Stimulated activated CD4-positive, alpha-beta T cell treated with anti-CD3 and anti-CD28 coated beads, Interleukin-12 subunit alpha, Interleukin-12 subunit beta, amount 100 ng/mL, for 24 hours (primary cell): ENCODE measurements at places on chromosomes 11 and 22.

DNA sequence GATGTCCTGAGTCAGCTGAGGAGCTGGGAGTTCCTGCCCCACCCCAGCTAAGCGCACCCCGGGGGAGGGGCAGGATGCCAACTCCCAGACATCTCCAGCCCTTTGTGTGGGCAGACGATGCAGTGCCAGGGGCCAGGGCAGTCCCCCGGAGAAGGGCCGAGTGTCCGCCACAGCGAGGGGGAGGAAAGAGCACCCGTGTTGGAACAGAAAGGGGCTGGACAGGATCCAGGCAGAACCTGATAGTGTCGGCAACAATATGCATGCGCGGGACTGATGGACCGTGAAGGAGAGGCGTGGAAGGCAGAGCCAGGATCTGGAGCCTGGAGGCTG, 1434.7 kb downstream of the BRD1 start:
- DNase-seq = no peak

DNA sequence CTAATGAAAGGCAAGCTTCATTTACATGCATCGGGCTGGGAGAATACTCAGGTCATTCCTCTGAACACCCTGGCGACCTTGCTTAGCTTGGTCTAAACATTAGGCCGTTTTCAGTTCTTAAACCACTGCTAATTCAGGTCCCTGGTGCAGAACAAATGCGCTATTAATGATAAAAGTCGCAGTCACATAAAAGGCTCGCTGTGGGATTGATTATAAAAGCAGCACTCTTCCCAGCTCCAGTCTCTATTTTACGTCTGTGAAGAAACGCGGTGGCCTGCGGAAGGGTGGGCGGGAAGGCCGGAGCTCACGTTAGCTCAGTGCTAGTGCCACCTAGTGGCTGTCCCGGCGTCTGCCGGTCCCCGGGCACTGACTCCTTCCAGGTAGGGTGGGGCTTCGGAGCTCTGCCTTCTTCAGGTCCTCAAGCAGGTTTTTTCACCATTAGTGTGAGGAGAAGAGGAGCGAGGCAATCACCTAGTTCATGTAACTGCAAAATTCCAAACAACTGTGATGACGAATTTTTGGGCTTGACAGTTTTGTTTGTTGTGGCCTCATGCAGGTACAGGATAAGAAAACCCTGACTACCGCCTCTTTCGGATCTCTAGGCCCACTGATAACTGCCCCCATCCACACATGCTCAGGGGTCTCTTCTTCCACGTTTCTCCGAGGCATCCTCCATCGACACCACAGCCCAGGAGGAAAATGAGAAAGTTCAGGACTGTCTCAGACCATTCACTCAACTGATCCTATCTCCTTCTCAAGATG, 66.5 kb upstream of the CLMP start:
- peak; percentile 26 for DNase-seq

DNA sequence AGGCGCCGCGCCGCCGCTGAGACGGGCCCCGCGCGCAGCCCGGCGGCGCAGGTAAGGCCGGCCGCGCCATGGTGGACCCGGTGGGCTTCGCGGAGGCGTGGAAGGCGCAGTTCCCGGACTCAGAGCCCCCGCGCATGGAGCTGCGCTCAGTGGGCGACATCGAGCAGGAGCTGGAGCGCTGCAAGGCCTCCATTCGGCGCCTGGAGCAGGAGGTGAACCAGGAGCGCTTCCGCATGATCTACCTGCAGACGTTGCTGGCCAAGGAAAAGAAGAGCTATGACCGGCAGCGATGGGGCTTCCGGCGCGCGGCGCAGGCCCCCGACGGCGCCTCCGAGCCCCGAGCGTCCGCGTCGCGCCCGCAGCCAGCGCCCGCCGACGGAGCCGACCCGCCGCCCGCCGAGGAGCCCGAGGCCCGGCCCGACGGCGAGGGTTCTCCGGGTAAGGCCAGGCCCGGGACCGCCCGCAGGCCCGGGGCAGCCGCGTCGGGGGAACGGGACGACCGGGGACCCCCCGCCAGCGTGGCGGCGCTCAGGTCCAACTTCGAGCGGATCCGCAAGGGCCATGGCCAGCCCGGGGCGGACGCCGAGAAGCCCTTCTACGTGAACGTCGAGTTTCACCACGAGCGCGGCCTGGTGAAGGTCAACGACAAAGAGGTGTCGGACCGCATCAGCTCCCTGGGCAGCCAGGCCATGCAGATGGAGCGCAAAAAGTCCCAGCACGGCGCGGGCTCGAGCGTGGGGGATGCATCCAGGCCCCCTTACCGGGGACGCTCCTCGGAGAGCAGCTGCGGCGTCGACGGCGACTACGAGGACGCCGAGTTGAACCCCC, 798 bp downstream of the BCR start:
- DNase-seq = no peak

DNA sequence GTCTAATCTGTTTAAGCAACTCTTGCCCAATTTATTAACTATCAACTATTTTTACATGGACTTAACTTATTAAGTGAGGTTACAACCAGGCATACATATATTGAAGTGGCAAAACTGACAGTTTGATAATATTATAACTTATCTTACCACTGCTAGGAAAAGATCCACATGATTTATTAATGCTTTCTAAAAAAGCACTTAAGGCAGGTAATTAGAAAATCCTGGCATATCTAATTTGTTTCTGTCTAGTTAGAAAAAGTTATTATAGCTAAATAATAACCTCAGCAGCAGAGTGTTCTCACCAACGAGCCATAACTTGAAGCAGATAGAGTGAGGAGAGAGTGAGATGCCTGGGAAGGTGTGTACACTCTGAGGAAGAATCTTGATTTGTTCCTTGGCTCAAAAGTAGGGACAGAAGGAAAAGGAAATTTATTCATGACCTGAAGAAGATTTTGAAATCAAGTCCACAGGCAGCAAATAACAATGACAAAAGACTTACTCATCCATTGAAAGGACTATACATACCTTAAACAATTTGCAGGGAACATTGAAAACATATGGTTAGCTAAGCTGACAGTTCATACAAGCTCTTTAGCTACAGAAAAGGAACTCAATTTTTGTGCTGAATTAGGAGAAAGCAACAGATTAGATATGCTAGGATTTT, 7.1 kb upstream of the MUC15 start:
- DNase-seq = no peak

GRCh38 chr11:117761993-117762392, 35.0 kb downstream of the DSCAML1 start:
- DNase-seq = no peak

- no peak for DNase-seq
Measured at GRCh38 chr11:108904480-108904879, 239.6 kb downstream of the DDX10 start.

GRCh38 chr11:2700415-2701211, 819 bp upstream of the KCNQ1OT1 start:
- peak; percentile 33 for DNase-seq

DNA sequence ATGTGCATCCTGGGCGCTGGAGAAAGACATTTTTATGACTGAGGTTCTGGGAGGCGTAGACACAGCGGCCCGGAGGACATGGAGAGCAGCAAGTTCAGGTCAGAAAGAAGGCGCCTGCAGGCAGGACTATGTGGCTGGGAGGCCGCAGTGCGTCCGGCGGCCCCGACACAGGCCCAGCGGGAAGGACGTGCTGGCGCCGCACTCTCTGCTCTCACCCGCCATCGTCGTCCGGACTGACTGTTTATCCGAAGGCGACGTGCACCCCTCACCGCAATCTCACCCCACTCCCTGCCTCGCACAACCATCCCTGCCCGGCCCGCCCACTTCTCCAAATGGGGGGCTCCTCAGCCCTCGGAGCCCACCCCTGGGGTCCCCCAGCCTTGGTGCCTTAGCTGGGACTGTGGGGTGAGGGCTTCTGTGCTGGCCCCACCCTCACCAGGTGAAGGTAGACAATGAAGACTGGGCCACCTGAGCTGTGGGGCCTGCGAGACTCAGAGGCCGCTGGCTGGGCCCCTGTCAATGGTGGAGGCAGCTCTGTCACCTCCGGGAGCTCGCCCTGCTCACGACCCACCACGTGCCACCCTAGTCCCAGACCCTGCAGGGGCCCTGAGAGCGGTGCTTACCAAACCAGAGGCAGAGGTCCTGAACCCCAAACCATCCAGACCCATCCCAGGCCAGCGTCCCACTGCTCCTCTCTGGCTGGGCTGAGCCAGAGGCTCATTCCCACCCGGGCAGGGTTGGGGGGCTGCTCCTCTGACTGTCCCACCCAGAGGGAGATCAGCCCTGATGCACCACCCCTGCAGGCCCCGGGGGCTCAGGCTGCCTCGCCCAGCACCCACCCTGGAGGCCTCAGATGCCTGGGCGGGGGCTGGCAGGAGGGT, 16.2 kb upstream of the MUC5B start:
- DNase-seq = no peak

DNA sequence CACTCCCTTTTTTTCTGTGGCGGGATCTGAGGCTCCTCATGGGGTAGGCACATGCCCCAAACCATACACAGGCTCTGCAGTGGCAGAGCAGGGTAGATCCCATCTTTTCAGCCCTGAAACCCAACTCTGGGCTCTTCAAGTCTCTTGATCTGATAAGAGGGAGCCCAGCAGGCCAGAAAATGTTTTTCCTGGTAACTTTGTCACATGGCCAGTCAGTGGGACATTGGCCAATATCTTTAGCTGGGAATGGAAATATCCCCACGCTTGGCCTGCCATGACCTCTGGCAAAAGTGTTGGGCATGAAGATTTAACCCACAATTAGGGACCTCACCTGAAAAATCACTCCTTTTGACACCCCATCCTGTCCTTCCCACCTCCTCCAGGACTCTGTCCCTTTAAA, 8.1 kb downstream of the INPP5J start:
- DNase-seq = no peak

DNA sequence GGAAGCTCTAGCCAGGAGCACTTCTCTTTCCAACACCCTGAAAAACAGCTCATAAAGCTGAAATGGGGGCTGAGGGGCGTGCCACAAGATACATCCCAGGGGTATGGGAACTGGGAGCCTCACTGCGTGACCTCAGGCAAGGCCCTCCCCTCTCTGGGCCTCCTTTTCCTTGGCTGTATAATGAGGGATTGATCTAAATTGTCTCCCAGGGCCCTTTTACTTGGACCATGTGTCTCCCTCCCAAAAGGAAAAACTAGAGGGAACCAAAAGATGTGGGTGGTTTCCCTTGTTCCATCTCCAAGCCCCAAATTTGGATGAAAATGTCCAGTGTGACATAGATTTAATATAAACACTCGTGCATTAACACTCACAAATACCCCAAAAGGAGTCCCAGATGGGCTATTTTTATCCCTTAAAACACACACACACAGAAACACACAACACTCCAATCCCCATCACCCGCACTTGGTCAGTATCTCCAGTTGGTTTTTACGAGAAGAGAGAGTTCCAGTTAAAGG, 25.9 kb upstream of the SMTN start:
- DNase-seq = no peak

DNA sequence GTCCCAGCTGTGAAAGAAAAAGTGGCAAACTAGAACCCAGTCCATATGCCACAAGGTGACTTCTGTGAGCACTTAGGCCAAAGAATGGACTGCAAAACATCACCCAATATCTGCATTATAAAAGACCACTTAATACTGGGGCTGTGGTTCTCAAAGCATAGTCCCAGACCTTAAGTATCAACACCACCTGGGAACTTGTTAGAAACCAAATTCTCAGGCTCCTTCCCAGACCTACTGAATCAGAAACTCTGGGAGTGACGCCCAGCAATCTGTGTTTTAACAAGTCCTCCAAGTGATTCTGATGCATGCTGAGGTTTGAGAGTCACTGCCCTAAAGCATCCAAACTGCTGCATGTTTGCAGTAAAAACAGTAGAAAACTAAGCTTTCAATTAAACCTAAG, 81.3 kb downstream of the SERGEF start:
- no peak for DNase-seq

DNA sequence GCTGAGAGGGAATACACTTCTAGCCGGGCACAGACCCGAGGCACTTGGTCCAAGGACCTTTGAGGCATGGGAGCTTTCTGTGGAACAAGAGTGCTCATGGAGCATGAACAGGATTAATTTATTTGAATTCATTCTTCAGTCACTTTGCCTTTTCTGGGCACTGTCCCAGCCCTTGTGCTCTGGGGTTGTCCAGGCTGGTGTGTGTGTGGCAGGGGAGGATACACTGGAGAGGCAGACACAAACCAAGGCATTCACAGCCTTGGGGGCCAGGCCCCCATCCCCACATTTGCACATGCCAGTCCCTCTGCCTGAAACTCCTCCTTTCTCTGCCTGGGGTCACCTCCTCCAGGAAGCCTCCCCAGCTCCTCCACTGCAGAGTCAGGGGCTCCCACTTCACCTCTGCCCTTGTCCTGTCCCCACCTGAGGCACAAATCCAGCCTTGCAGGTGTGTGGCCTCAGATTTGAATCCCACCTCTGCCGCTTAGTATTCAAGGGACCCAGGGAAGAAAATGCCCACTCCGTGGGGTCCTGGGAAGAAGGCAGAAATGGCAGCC, 55.5 kb downstream of the MYO7A start:
- DNase-seq = no peak

DNA sequence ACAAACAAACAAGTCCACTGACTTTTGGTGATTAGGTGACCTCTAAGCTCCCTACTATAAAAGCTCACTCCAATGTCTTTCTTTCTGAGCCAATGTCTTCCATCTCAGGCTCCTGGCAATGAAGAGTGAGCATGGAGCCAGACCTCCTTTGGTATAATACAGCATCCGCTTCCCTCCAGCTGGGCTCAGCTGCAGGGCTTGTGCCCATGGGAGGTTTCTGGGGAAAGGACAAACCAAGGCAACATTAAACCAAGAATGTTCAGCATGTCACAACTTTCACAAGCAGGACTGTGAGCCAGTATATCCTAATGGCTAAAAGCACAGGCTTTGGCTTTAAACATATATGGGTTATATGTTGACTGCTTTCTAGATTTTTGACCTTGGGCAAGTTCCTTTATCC, 58.8 kb downstream of the EHF start:
- DNase-seq = no peak

GRCh38 chr22:49721211-49721763, 106.4 kb downstream of the BRD1 start:
- no peak for DNase-seq

GRCh38 chr11:60774726-60775125, 10.4 kb upstream of the MS4A10 start:
- no peak for DNase-seq

- DNase-seq = no peak
Measured at GRCh38 chr11:79030448-79030847, 410.4 kb downstream of the TENM4 start.

- no peak for DNase-seq
Measured at GRCh38 chr11:2913019-2913431, 16.2 kb downstream of the PHLDA2 start.

DNA sequence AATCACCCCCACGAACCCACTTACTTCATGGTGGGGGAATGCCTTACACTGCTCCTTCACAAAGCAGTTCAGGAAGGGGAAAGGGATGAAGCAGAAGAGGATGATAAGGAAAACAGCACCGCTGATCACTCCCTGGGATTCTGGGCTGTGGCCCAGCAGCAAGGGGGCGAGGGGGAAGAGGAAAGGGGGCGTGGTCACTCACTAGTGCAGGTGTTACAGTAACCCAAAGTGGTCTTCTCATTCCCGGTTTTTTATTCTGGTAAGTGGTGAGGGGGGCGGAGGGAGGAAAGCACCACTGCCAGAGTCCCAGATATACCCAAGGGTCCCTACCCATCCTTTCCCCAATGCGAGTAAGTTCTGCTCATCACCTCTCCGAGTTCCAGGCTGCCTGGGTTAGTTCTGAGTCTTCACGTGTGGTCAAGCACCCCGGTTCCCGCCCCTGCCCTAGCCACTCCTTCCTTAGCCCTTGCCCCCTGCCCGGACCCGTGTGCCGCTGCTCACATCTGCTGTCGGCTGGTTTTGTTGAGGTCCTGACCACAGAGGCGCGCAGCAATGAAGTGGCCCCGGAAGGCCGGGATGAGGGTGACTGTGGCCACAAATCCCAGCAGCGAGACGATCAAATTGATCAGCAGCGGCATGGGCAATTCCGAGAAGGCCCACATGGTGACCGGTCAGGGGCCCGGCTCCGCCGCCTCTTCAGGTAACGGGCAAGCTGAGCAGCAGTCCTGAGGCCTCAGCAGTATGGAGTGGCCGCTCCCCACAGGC, 477 bp downstream of the DPAGT1 start:
- peak; percentile 25 for DNase-seq
